ENCODE measurements at places on chromosomes 4 and X.

DNA sequence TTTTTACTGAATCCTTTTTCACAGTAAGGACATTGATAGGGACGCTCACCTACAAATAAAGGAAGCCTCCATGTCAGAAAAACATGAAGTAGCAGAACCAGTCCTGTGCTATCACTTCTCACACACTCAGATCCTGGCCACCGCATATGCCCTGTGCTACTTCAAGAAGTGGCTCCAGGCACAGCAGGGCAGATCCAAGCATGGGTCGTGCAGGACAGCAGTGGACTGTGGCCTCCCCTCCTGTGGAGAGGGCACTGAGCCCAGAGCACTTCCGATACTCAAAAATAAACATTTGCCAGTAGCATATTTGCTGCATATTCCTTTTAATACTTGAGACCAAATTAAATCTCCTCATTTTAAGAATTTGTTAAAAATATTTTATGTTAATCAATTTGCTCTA lies 167.9 kb downstream of the PRDM5 start:
- no peak overlapping the region for H3K4me3 ChIP-seq
- H3K27me3 ChIP-seq = peaks cover 2% of the 10 kb centered on the region
- no peak for DNase-seq

DNA sequence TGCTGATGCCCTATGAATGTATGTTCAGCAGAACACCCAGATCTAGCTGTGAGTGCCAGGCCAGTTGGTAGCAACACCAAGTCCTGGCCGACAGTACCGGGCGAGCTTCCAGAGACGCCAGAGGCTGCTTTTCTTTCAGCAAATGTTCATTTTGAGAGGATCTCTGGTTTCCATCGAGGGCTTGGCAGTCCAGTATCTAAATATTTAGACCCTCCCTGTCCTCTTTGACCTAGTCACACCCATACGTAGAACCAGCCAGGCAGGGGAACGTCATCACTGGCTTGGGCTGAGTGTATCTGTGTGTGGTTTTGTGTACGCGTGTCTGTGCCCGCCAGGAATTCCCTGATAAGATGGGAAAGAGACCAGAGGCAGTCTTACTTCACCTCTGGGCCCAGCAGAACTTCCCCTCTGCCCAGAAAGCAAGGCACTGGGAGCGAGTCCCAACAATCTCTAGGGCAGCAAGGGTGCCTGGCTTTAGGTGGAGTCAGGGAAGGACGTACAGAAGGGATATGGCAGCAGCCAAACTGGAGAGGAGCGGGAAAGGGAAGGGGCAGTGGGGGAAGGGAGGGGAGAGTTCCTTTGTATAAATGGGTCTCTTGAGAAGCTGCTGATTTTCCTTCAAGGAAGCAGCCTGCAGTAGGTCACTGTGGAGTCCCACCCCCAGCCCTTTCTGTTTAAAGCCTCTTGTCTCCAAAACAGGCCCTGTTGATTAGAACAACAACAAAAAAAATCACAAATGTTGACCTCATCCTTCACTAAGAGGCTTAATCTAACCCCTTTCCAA lies 15.0 kb upstream of the ELF4 start:
- peaks cover 1% of the 10 kb centered on the region for H3K4me1 ChIP-seq
- no peak for DNase-seq
- H3K27me3 ChIP-seq = no peaks in the 10 kb centered on the region
- H3K36me3 ChIP-seq = peaks cover 9% of the 10 kb centered on the region
- H3K4me3 ChIP-seq = no peak overlapping the region
- no peak overlapping the region for H3K27ac ChIP-seq

- H3K36me3 ChIP-seq = no peaks in the 10 kb centered on the region
- peaks cover under 1% of the 10 kb centered on the region for H3K4me1 ChIP-seq
- no peak overlapping the region for H3K27ac ChIP-seq
- H3K27me3 ChIP-seq = peaks cover 23% of the 10 kb centered on the region
Measured at GRCh38 chrX:1327651-1328304, 8.8 kb upstream of the IL3RA start.

GRCh38 chr4:98664959-98665358 lies 6.5 kb upstream of the TSPAN5 start:
- H3K36me3 ChIP-seq = peaks cover 11% of the 10 kb centered on the region
- H3K4me3 ChIP-seq = no peak overlapping the region
- no peak for DNase-seq
- H3K27me3 ChIP-seq = peaks cover 3% of the 10 kb centered on the region

- H3K27ac ChIP-seq = no peak overlapping the region
- H3K36me3 ChIP-seq = peaks cover 11% of the 10 kb centered on the region
- peaks cover 5% of the 10 kb centered on the region for H3K27me3 ChIP-seq
- DNase-seq = no peak
- H3K4me1 ChIP-seq = no peaks in the 10 kb centered on the region
Measured at GRCh38 chrX:118594697-118595420, 99.2 kb downstream of the DOCK11 start.
